ENCODE measurements at places on chromosomes 11 and 22. TPM values are rescaled to one million over a fixed set of nuclear protein-coding genes. Genes with fewer than 3 reads are reported as not detected.

P2RY6 gene
- total RNA-seq = not detected

GRIK4 gene
- total RNA-seq = 3.6 TPM

CEP126 gene
- total RNA-seq = 3.9 TPM

MYO7A gene
- total RNA-seq = 11.6 TPM

BEST1 gene
- total RNA-seq = 4.6 TPM

RAG2 gene
- not detected for total RNA-seq

RIBC2 gene
- total RNA-seq = 0.71 TPM

MFNG gene
- total RNA-seq = 61.1 TPM

ATL3 gene
- 9.4 TPM for total RNA-seq

GGTLC2 gene
- not detected for total RNA-seq

GRAMD4 gene
- 85.7 TPM for total RNA-seq

KRTAP5-1 gene
- total RNA-seq = not detected

ANKK1 gene
- total RNA-seq = not detected

OR4A16 gene
- not detected for total RNA-seq

LRRC74B gene
- not detected for total RNA-seq

MB gene
- not detected for total RNA-seq

UBTFL1 gene
- not detected for total RNA-seq

MPZL2 gene
- total RNA-seq = not detected

FOLR1 gene
- total RNA-seq = not detected

TMEM135 gene
- 38.1 TPM for total RNA-seq

HYLS1 gene
- 4.7 TPM for total RNA-seq

PCF11 gene
- 46.7 TPM for total RNA-seq

HOATZ gene
- not detected for total RNA-seq

MYBPC3 gene
- total RNA-seq = not detected

VWA5A gene
- 2.6 TPM for total RNA-seq

All from glutamatergic neuron (in vitro differentiated cells).